ENCODE measurements at places on chromosomes 11 and 22. TPM values are rescaled to one million over a fixed set of nuclear protein-coding genes. Genes with fewer than 3 reads are reported as not detected.

SLCO2B1 gene
- not detected for polyA plus RNA-seq

DNA sequence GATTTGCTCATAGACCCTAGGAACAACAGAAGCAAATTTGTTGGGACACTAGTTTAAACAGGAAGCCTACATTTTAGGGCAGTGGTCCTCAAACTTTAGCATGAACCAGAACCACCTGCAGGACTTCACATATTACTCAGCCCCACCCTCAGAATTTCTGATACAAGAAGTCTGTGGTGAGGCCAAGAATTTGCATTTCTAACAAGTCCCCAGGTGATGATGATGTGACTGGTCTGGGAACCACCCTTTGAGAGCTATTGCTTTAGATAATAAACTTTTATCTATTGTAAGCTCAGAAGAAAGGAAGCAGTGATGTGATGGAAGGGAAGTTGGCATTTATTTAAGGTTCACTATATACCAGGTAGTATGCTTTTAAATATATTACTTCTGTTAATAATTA lies 194.0 kb downstream of the FAM181B start:
- H3K27ac ChIP-seq = no peak overlapping the region
- H3K4me3 ChIP-seq = no peak overlapping the region
- no peak for DNase-seq
- no peaks in the 10 kb centered on the region for H3K36me3 ChIP-seq

GRCh38 chr11:1628506-1629325 lies 859 bp upstream of the KRTAP5-5 start:
- DNase-seq = peak; percentile 59
- H3K4me1 ChIP-seq = no peaks in the 10 kb centered on the region
- no peaks in the 10 kb centered on the region for H3K36me3 ChIP-seq
- H3K27ac ChIP-seq = no peak overlapping the region
- peaks cover 80% of the 10 kb centered on the region for H3K27me3 ChIP-seq
- no peak overlapping the region for H3K4me3 ChIP-seq

DNA sequence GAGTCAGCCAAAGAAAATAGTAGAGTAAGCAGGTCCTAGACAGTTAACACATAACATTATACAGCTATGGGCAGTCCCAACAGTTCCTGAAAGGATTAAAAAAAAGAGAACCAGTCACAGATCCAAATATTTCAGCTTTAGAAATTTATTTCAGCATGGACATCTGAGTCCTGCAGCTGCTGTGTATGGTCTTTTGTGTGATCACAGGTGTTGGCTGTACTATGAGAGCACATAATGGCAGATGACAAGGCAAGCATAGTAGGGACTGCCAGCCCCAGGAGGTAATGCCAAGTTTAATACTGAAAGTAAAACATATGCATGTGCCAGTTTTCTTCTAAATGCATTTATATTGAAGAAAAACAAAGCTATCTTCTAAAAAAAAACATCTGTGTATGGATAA lies 158.1 kb downstream of the GRIA4 start:
- no peaks in the 10 kb centered on the region for H3K27me3 ChIP-seq
- DNase-seq = no peak
- H3K4me3 ChIP-seq = no peak overlapping the region
- no peak overlapping the region for H3K27ac ChIP-seq

RASL10A gene
- polyA plus RNA-seq = 0.13 TPM

MMP26 gene
- not detected for polyA plus RNA-seq

DNA sequence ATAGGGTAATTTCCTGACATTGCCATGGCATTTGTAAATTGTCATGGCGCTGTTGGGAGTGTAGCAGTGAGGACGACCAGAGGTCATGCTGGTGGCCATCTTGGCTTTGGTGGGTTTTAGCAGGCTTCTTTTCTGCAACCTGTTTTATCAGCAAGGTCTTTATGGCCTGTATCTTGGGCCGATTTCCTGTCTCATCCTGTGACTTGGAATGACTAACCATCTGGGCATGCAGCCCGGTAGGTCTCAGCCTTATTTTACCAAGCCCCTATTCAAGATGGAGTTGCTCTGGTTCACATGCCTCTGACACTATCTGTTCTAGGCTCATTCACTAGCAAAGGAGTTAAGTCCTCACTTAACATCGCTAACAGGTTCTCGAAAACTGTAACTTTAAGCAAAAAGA lies 1374.2 kb downstream of the FAM181B start:
- no peak for DNase-seq
- H3K27ac ChIP-seq = no peak overlapping the region
- H3K27me3 ChIP-seq = no peaks in the 10 kb centered on the region
- no peaks in the 10 kb centered on the region for H3K4me1 ChIP-seq

- peak overlapping the region; percentile 50 for H3K4me3 ChIP-seq
- H3K36me3 ChIP-seq = no peaks in the 10 kb centered on the region
- no peaks in the 10 kb centered on the region for H3K4me1 ChIP-seq
- no peak for DNase-seq
Observed at GRCh38 chr11:111236383-111236782, 9.1 kb upstream of the POU2AF2 start.

- no peaks in the 10 kb centered on the region for H3K4me1 ChIP-seq
- DNase-seq = no peak
- no peaks in the 10 kb centered on the region for H3K36me3 ChIP-seq
- H3K27ac ChIP-seq = no peak overlapping the region
- H3K27me3 ChIP-seq = no peaks in the 10 kb centered on the region
Observed at GRCh38 chr11:40842750-40843339, 616.6 kb downstream of the LRRC4C start.

PTGDR2 gene
- polyA plus RNA-seq = 0.06 TPM

CADM1 gene
- polyA plus RNA-seq = 0.83 TPM

GRCh38 chr11:126192361-126192760 lies 19.1 kb downstream of the RPUSD4 start:
- H3K4me3 ChIP-seq = no peak overlapping the region
- H3K27ac ChIP-seq = no peak overlapping the region
- peaks cover 6% of the 10 kb centered on the region for H3K36me3 ChIP-seq
- no peak for DNase-seq
- H3K27me3 ChIP-seq = no peaks in the 10 kb centered on the region

GRCh38 chr11:128472128-128473089 lies 114.9 kb downstream of the ETS1 start:
- H3K27me3 ChIP-seq = no peaks in the 10 kb centered on the region
- H3K4me3 ChIP-seq = no peak overlapping the region
- H3K27ac ChIP-seq = peak overlapping the region; percentile 67
- peak; percentile 67 for DNase-seq
- H3K36me3 ChIP-seq = peaks cover 64% of the 10 kb centered on the region
- peaks cover 69% of the 10 kb centered on the region for H3K4me1 ChIP-seq

DNA sequence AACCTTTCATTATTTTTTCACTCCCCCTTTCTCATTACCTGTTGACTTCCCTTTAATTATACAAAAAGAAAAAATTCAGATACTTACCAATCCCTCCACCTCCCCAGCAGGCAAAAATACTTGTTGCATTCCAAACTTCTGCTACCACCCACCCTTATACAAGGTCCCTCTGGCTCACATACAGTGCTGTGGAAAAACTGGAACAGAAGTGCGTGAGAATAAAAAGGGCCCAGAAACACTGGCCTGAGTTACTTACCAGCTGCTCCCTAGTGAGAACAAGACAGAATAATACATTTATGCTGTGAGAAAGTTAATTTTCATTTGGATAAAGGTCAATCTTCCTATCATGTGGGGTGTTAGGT lies 46.9 kb upstream of the RAPSN start:
- peak overlapping the region; percentile 6 for H3K4me3 ChIP-seq
- peaks cover 25% of the 10 kb centered on the region for H3K4me1 ChIP-seq
- no peaks in the 10 kb centered on the region for H3K27me3 ChIP-seq
- H3K36me3 ChIP-seq = no peaks in the 10 kb centered on the region
- peak; percentile 41 for DNase-seq
- H3K27ac ChIP-seq = peak overlapping the region; percentile 87

DNA sequence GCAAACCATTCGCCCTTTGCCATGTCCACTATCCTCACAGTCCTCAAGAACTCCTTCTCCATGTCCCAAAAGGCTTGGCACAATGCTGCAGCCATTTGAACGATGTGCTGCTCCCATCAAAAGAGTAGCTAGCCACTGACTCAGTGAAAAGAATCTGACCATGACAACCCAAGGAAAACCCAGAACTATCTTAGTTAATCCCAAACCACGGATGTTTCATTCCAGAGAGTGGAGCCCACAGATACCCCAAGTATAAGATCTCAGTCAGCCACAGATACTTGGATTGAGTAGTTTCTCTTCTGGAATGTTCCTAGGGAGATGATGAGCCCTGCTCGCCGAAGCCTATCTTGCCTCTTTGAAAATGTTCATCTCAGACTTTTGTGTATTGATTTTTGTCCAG lies 176.9 kb downstream of the NAV2 start:
- H3K27me3 ChIP-seq = no peaks in the 10 kb centered on the region
- peaks cover 27% of the 10 kb centered on the region for H3K4me1 ChIP-seq
- peaks cover 13% of the 10 kb centered on the region for H3K36me3 ChIP-seq
- peak; percentile 34 for DNase-seq
- H3K4me3 ChIP-seq = no peak overlapping the region
- H3K27ac ChIP-seq = peak overlapping the region; percentile 51

GRCh38 chr22:19103880-19104821 lies 18.1 kb downstream of the DGCR2 start:
- peak; percentile 26 for DNase-seq
- H3K27ac ChIP-seq = no peak overlapping the region
- no peaks in the 10 kb centered on the region for H3K27me3 ChIP-seq
- H3K4me3 ChIP-seq = no peak overlapping the region
- peaks cover 3% of the 10 kb centered on the region for H3K4me1 ChIP-seq

- H3K27me3 ChIP-seq = no peaks in the 10 kb centered on the region
- H3K4me3 ChIP-seq = no peak overlapping the region
- no peak overlapping the region for H3K27ac ChIP-seq
- H3K36me3 ChIP-seq = no peaks in the 10 kb centered on the region
- no peak for DNase-seq
- no peaks in the 10 kb centered on the region for H3K4me1 ChIP-seq
Observed at GRCh38 chr11:83543706-83544439, 257.7 kb upstream of the CCDC90B start.

NPTXR gene
- 0.99 TPM for polyA plus RNA-seq

DNA sequence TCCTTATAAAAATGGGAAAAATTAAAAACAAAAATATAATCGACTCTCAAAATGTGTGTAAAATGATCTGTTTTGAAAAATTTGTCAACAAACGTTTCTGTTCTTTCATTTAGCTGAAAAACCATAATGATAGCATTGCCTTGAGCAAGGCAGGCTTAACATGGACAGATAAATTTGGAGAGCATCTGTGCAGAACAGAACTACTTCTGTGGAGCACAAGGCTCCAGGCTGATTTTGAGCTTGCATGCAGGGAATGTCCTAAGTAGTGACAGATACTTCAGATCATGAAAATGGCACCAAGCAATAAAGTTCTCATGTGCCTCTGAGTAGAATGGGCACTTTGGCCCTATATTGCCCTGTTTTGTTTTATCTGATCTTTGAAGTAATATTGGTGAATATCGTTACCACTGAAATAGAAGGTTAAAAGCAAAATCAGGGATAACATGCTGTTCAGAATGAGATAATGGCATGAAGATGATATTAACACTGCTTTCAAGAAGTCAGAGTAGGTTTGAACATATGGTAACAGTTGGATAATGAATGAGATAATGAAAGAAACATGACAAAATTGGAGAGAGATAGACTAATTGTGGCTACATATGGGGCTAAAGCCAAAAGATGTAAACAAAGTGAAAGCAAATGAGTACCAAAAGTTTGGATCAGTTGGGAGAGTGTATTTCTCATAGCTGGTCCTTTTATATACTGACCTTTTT lies 730.5 kb upstream of the CCDC179 start:
- no peak overlapping the region for H3K4me3 ChIP-seq
- H3K27ac ChIP-seq = no peak overlapping the region
- H3K36me3 ChIP-seq = no peaks in the 10 kb centered on the region
- H3K4me1 ChIP-seq = 0 out of 2 replicates have a peak, but pooled peaks cover 3% of the 10 kb centered on the region

DNA sequence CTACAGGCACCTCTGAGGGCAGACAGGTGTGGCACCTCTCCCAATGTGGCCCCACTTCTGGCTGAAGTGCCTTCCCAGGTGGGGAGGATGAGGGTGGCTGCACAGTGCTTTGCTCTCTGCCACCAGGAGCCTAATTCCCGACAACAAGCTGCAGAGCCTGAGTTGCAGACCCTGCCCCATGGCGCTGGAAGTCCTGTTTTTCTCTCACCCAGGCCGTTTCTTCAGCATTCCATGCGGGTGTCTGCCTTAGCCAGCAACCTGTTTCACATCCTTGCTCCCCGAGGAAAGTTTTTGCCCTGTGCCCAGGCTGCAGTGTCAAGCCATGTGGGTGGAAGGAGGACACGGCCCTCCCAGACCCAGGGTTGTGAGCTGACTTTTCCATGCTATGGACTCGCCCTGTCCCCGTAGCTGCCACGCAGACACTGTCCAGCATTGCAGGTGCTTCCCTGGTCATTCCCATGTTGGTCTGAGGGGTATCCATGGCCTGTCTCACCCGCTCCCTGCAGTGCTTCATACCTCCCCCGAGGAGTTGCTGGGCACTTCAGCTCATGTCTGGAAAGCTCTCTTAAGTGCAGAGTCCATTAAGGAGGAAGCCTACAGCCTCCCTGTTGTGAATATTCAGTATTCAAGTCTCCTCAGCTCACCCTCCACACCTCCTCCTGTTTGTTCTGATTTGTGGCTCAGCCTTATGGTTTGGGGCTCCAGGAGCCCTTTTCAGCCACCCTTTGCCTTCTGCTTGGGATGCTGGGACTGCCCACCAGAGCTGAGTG lies 2.9 kb downstream of the DAGLA start:
- no peak overlapping the region for H3K4me3 ChIP-seq
- no peaks in the 10 kb centered on the region for H3K27me3 ChIP-seq
- no peaks in the 10 kb centered on the region for H3K36me3 ChIP-seq
- H3K27ac ChIP-seq = no peak overlapping the region

GRCh38 chr11:11669233-11669846 lies 47.5 kb upstream of the GALNT18 start:
- no peak for DNase-seq
- no peak overlapping the region for H3K27ac ChIP-seq
- H3K4me1 ChIP-seq = no peaks in the 10 kb centered on the region
- no peaks in the 10 kb centered on the region for H3K36me3 ChIP-seq
- H3K27me3 ChIP-seq = peaks cover 83% of the 10 kb centered on the region

FKBP2 gene
- 185 TPM for polyA plus RNA-seq

FGF4 gene
- polyA plus RNA-seq = not detected

SMTNL1 gene
- polyA plus RNA-seq = not detected

DNA sequence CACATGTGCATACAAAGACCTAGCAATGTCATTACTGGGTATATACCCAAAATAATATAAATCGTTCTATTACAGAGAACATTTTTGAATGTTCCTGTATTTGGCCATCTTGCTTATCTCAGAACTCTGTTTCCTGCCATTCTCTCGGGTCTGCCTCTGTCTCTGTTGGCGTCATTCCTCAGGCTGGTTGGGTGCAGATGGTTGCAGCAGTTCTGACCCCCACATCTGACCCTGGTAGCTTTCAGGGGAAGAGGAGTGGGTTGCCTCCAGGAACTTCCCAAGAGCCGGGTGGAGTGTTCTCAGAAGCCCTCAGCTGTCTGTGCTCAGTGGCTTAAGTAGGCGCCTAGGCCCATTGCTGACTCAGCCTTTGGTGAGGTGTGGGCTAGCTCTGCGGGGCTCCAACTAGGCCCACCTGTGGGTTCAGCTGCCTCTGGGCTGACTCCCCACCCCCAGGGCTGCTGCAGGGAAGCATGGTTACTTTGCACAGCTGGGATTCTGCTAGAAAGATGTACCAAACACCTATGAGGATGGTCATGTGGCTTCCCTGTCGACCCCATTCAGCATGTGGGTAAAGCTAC lies 114.0 kb downstream of the TBC1D22A start:
- no peak overlapping the region for H3K27ac ChIP-seq
- no peaks in the 10 kb centered on the region for H3K27me3 ChIP-seq

Measured in GM23248 (cell line).